Heart right ventricle (tissue), 16 donors: ENCODE measurements at places on chromosomes 2 and 18. TPM values are rescaled to one million over a fixed set of nuclear protein-coding genes. Genes with fewer than 3 reads are reported as not detected.

SLC11A1 gene
- 7.1 TPM for total RNA-seq

AOX1 gene
- 0.81 TPM for total RNA-seq

GPR45 gene
- total RNA-seq: not detected

FAM110C gene
- total RNA-seq: 3.0 TPM

CPS1 gene
- total RNA-seq: 4.2 TPM

POLE4 gene
- total RNA-seq: 56.5 TPM

CYS1 gene
- 0.77 TPM for total RNA-seq

MRO gene
- 2.9 TPM for total RNA-seq

CCDC141 gene
- 379 TPM for total RNA-seq

REG3G gene
- not detected for total RNA-seq

PID1 gene
- total RNA-seq: 3.6 TPM

CNRIP1 gene
- total RNA-seq: 9.5 TPM

KIF5C gene
- 0.47 TPM for total RNA-seq

AGAP1 gene
- 29.2 TPM for total RNA-seq

TPO gene
- total RNA-seq: 5.1 TPM

C2orf66 gene
- total RNA-seq: not detected

GPR39 gene
- total RNA-seq: not detected

NYAP2 gene
- total RNA-seq: not detected

TMEM163 gene
- total RNA-seq: 0.80 TPM

SERTAD2 gene
- total RNA-seq: 19.4 TPM

TLX2 gene
- total RNA-seq: not detected

GTF2A1L gene
- not detected for total RNA-seq

TRABD2A gene
- 0.81 TPM for total RNA-seq

ANKRD30BL gene
- not detected for total RNA-seq

SRD5A2 gene
- total RNA-seq: not detected

TRAK2 gene
- 167 TPM for total RNA-seq

SERPINB7 gene
- total RNA-seq: not detected

IER3IP1 gene
- total RNA-seq: 8.5 TPM

PCARE gene
- total RNA-seq: 2.4 TPM
